ENCODE measurements at places on chromosomes 5 and 9. TPM values are rescaled to one million over a fixed set of nuclear protein-coding genes. Genes with fewer than 3 reads are reported as not detected.

GRCh38 chr5:176187276-176188062, 50.8 kb upstream of the SIMC1 start:
- DNase-seq = no peak

GRCh38 chr5:94218374-94218773, 400.0 kb downstream of the KIAA0825 start:
- DNase-seq = no peak

GRCh38 chr5:39569857-39570256, 145.1 kb upstream of the DAB2 start:
- no peak for DNase-seq

GRCh38 chr5:144370273-144370672, 199.6 kb downstream of the KCTD16 start:
- DNase-seq = no peak

The PDZD2 gene
- 2.0 TPM for total RNA-seq

GRCh38 chr9:4691795-4692194, 12.4 kb downstream of the CDC37L1 start:
- no peak for DNase-seq

DNA sequence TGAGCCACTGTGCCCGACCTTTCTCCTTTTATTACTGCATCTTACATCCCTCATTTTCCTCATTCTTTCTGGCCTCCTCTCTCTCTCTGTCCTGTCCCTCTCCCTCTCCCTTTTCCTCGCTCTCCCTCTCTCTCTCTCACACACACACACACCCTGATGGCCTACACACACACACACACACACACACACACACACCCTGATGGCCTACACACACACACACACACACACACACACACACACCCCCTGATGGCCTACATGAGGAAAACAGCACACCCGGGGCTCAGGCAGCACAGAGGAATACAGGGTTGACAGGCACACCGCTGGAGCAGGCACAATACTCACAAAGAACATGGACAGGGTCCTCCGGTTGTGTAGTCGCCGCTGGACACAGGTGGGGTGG, 3.8 kb upstream of the FCHSD1 start:
- DNase-seq = no peak

The MCC gene
- 7.3 TPM for total RNA-seq

- DNase-seq = no peak
These were observed 37.2 kb downstream of the FAM170A start for GRCh38 chr5:119666542-119666941.

- no peak for DNase-seq
These were observed 57.3 kb upstream of the RPL26L1 start for GRCh38 chr5:172901788-172902496.

GRCh38 chr5:145903113-145903512, 30.3 kb upstream of the GRXCR2 start:
- DNase-seq = no peak

GRCh38 chr5:92998456-92998855, 582.6 kb downstream of the NR2F1-AS1 start:
- DNase-seq = no peak

DNA sequence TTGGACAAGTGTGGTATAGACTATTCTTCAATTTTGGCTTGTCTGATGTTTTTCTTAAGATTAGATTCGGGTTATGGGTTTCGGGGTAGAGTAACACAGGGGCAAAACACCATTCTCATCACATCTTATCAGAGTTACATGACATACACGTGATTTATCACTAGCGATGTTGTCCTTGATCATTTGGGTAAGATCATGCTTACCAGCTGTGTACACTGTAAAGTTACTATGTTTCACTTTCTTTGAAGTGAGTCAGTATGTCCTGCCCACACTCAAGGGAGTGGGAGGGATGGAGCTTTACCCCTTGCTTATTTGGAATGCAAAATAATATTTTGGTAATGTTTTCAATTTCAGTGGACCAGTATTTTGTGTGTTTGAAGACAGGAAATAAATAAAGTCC, 101.8 kb upstream of the TAF11L2 start:
- no peak for DNase-seq

The DMRT2 gene
- total RNA-seq = 3.0 TPM

DNA sequence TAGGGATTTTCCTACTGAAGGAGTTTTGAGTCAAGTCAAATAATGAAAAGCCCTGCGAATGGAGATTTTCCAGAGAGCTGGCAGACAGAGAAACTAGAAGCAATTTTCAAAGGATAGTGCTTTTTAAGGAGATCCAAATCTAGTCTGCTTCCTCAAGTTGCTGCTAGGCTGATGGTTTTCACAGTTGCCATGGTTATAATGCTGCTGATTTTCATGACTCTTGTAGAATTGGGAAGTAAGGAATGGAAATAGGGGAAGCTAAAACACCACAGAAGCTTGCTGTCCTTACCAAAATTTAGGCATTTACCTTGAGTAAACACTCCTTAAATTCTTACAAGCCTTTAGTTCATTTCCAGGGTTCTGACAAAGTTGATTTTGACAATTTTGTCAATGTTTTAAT, 30.1 kb upstream of the HAPLN1 start:
- no peak for DNase-seq

The MEIKIN gene
- not detected for total RNA-seq
